ENCODE measurements at places on chromosomes 16 and 17.

- no peak for DNase-seq
Measured at GRCh38 chr17:54662978-54663876, 237.4 kb upstream of the TOM1L1 start.

DNA sequence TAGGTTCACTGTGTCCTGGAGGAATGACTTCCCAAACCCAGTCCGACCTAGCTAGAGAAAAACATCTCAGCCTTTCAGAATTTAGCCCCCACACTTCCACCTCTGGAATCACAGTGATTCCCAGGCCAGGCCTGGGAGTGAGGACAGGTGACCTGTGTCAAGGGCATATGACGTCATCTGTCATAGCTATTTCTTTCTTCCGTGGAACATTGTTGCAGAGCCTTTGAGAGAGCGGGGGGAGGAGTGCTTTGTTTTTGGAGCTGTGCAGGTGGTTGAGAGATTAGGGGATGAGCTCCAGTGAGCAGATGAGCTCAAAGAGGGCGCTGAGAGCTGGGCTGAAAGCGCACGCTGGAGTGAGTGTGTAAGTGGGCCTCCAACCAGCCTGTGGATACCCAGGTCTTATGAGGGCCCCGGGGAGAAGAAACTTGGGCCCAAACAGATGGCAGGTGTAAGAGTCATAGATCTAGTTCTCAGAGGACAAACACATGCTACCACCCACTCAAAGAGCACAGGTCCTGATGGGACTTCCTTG lies 344.8 kb downstream of the SNX29 start:
- DNase-seq = no peak

- no peak for DNase-seq
Measured at GRCh38 chr16:68076560-68076959, 8.6 kb upstream of the NFATC3 start.

DNA sequence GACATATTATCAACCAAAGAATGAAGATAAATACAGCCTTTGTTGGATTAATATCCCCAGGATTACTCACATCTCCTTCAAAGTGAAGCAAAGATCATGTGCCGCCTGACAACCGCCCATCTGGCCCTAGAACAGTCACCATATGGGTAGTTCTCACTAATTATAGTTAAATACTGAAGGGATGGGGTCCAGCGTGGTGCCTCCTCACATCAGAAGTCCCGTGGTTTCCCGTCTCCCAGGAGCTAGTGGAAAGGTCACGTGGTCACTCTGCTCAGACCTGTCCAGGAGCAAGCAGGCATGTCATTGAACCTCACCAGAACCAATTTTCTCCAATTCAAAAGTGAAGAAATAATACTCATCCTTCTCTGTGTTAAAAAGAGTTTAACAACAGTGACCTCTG lies 434.5 kb downstream of the SHISA9 start:
- no peak for DNase-seq

- no peak for DNase-seq
Measured at GRCh38 chr17:56177361-56177760, 24.1 kb downstream of the ANKFN1 start.

GRCh38 chr16:84735849-84736586 lies 36.2 kb downstream of the USP10 start:
- no peak for DNase-seq

- no peak for DNase-seq
Measured at GRCh38 chr17:48160177-48161081, 52.9 kb downstream of the SNX11 start.

DNA sequence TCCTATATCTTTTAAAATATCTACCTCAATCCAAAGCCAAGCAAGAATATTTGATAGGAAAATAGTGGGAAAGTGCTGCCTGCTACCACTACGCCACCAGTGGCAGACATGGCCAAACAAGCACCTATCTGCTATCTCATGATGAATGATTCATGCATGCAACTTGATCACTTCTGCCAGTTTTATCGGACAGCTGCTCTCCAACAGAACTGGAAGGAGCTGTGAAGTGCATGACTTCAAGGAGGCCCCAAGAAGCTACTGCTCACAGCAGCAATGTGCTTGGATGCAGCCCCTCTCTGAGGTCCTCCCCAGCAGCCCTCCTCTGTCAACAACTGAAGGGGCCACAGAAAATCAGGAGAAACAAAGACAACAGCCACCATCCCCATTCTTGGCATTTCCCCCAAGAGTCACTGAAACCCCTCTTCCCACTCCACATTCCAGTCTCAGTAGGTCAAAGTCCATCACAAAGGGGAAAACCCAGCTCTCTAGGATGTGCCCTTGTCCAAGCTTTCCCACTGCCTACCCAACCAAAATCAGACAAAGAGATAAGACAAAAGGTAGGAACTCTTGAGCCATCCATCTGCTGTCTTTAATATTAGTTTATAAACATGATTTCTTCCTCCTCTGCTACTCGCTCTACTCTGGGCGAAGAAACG lies 215.3 kb downstream of the C16orf78 start:
- no peak for DNase-seq

DNA sequence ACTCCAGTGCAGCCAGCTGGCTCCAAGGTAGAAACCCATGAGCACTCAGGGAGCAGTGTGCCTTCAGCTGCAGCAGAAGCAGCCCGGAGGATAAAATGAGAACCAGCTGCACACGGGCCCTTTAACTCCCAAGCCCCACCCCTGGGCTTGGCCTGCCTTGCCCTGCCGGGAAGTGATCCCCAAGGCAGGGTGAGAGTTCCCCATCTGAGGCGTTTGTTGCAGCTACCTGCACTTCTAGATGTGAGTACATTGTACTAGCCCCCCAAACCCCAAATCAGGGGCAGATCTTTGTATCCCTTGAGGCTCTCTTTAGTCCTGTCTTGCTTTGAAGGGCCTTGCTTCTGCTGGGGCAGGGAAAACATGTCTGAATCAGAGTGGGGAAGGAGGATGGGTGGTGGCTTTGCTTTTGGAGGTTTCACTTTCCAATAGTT lies at the start of gene MVP:
MVP (plus strand) TSS at position 192 of the 431 bp plus-strand sequence. CDS start 10,088 bp downstream, outside the sequence.
- peak; percentile 44 for DNase-seq

DNA sequence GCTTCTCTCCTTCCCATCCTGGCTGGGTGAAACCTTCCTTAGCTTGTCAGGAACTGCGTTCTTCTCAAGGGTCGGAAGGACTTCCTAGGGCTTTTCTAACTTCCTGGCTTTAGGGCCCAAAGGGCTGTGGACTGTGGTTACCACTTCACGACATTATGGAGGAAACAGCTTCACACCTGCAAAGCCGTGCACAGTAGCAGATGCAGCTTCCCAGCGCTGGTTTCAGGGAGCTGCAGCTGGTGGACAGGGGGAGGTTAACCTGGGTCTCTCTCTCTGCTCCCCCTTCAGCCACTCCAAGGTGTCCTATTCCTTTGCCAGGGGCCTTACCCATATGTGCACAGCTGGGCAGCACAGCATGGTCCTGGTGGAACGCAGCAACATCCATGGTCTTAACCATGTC lies 155.8 kb upstream of the CDC42EP4 start:
- DNase-seq = no peak

GRCh38 chr17:37801171-37801570 lies 56.3 kb upstream of the HNF1B start:
- DNase-seq = no peak

DNA sequence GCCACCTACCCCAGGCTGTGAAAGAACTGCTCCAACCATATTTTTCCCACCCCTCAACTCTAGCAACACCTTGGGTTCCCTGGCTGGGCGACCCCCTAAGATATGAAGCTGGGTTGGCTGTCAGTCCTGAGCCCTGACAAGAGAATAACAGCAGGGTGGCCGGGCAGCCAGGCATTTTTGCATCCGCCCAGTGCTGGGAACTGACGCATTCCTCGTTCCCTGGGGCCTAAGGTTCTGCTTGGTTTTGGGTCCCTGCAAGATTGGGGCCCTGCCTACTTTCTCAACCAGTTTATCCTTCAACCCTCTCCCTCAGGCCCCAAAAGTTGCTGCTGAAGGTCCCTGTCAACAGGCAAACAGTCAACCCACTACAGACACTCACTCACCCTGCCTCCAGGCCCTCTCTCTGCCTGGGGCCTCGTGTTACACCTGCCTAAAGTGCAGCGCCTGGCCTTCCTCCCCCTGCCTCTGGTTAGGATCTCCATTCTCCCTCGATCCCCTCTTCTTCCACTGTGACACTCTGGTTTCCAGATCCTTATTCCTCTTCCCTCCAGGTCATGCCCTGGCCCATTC lies 151.5 kb downstream of the STX8 start:
- no peak for DNase-seq

GRCh38 chr16:11493531-11493929 lies 93.2 kb downstream of the LITAF start:
- DNase-seq = no peak

DNA sequence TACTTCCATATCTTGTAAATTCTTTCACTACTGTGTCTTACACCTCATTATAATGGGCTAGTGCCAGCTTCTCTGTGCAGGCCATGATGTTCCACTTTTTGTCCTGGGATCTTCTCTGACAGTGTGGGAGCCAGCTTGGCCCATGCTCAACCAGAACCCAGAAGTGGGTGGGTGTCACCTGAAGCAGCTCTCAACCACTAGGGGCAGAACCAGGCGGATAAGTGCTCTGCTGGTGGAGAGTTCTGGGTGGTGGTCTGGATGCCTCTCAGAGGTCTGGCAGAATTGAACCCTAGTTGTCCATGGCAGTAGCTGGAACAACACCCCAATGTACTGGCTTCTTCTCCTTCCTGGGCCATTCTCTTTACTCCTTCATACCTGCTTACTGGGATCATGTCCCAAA lies 254.1 kb upstream of the N4BP1 start:
- no peak for DNase-seq

DNA sequence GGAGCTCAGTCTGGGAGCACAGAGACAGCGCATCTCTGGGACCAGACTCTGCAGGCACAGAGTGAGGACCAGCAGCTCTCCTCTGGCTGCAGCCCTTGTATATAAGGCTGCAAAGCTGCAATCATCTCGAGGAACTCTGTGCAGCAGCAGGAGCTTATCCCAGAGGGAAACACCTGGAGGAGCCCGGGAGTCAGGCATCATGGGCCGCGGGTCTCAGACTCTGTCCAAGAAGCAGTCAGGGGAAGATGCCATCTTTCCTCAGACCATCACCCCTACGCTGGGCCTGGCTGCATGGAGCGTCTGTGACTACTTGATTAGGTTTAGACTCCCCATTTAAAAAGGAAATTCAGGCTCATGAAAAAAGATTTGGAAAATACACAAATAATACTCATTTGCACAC lies 122.0 kb downstream of the IRF8 start:
- DNase-seq = no peak

DNA sequence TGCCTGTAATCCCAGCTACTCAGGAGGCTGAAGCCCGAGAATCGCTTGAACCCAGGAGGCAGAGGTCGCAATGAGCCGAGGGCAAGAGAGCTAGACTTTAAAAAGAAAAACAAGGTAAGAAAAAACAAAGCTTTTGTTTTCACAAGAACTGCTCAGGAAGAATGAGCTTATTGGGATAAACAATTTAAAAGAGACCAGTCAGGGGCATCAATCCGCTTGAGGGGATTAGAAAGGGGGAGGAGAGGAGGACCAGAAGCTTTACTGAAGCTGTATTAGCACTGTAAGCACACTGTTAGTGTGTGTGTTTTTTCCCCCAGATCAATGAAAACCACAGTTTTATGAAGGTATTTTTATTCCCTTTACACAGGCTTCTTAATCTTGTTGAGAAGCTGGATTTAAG lies 8.8 kb downstream of the TMEM170A start:
- no peak for DNase-seq

DNA sequence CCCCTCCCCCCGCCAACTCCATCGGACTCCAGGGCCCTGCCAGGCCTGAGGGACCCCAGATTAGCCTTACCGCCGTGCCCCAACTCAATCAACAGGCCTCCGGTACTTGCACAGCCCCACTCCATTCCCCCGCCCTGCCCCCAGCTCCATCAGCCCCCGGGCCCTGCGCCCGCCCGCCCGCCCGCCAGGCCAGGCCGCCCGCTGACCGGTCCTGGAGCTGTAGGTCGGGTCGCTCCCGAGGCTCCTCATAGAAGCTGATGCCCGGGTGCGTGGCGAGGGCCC lies 308 bp downstream of the GTF3C1 start:
- DNase-seq = no peak

GRCh38 chr17:66365903-66366302 lies 63.5 kb downstream of the PRKCA start:
- no peak for DNase-seq

- DNase-seq = no peak
Measured at GRCh38 chr16:72785171-72785570, 262.8 kb downstream of the ZFHX3 start.

GRCh38 chr16:4626396-4626795 lies 1.8 kb downstream of the MGRN1 start:
- DNase-seq = no peak

DNA sequence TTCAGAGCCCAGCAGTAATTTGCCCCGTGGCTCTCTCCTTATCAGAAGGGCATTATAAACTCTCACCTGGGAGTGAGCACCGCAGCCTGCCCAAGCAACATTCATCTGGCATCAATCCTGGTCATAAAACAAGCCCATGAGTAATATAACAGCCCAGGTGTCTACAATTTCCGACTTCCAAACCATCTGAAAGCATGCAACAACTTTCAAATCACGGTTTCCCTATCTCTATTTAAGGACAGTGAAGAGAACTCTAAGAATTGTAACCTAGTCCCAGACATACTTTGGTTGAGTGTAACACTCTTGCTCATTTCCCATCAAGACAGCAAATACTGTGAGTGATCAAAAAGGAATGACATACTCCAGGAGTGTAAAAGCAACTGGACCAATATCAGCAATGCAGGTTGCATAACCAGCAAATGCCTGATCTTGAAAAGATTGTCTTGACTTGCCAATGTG lies 487.4 kb upstream of the SOX9 start:
- no peak for DNase-seq

DNA sequence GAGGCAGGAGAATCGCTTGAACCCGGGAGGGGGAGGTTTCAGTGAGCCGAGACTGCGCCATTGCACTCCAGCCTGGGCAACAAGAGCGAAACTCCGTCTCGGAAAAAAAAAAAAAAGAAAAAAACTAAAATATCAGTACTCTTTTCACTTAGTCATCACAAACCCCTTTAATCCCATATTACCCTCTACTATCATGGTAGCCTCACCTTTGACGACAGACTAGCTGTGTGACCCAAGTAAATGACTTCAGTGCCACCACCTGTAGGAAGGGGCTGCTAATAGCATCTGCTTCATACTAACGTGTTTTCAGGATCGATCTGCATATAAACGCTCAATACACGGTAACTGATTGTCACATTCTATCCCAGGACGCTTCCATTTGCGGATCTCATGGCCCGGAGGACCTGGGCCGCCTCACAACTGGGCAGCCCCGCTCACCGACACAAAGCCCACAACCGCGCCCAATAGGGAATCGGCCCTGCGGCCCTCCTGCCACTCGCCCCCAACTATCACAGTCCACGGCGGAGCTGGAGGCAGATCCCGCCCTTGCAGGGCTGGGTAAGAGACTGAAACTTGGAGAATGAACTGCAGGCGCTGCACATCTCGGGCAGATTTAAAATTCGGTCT lies 1.1 kb upstream of the ZNF263 start:
- DNase-seq = peak; percentile 75

GRCh38 chr17:16419074-16419928 lies 3.9 kb downstream of the TRPV2 start:
- peak; percentile 39 for DNase-seq
